ENCODE measurements at places on chromosomes 5 and 9.

- no peak for DNase-seq
Measured at GRCh38 chr5:57175551-57176309, 1.9 kb downstream of the GPBP1 start.

DNA sequence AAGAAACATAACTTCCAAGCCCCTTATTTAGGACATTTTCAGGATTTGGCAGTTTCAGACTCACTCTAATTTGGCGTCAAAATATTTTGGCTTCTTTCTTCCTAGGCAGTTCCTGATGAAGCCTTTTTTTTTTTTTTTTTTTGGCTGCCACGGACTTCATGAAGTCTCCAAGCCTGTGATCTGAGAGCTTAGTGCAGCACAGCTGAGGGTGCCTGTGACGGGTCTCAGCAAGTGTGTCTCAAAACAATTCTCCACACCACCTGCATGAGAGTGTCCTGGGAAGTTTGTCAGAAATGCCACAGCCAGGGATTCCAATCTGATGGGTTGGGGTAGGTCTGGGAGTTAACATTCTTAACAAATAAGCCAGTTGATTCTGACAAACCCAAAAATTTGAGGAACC lies 6.0 kb upstream of the ESM1 start:
- DNase-seq: no peak

- no peak for DNase-seq
Measured at GRCh38 chr5:179820127-179820482, 600 bp upstream of the SQSTM1 start.

DNA sequence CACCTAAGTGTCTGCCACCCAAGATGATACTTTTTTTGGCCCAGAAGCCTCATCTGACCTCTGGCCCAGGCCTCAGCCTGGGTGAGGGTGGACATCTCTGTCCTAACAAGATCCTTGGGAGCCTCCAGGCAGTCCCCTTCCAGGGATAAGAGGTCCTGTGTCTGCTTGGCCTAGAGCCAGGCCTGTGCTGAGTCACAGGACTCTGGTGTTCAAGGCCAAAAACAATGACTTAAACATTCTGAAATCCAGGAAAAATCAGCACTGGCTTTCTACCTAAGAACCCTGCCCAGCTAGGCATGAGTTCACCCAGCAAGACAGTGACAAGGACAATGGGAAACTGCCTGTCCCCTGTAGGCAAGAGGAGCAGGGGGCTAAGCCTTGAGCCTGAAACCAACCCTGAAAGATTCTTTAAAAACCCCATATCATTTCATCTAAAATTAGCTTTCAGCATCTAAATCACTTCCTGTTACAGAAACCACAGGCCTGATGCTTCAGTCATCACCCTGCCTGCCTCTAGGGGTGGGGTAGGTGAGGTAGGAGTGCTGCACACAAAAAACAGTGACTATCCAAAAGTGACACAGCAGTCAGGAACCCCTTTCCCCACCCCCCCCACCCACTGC lies 29.9 kb downstream of the CSF2 start:
- peak; percentile 73 for DNase-seq

DNA sequence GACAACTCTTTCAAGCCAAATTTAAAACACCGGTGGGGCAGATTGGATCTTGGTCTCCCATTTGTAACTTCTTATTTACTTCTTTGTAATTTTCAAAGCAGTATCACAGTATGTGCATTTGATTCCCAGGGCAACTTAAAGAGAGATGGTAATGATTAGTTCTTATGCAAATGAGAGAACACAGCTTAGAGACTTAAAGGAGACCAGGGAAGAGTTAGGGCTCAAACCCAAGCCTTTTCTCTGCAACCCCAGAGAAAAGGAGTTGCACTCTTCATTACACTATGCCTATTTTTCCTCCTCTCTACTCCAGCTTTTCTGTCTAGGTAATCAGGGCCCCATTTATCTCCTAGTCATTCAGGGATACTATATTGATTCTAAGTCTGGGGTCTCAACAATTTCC lies 237.8 kb upstream of the NMUR2 start:
- no peak for DNase-seq

DNA sequence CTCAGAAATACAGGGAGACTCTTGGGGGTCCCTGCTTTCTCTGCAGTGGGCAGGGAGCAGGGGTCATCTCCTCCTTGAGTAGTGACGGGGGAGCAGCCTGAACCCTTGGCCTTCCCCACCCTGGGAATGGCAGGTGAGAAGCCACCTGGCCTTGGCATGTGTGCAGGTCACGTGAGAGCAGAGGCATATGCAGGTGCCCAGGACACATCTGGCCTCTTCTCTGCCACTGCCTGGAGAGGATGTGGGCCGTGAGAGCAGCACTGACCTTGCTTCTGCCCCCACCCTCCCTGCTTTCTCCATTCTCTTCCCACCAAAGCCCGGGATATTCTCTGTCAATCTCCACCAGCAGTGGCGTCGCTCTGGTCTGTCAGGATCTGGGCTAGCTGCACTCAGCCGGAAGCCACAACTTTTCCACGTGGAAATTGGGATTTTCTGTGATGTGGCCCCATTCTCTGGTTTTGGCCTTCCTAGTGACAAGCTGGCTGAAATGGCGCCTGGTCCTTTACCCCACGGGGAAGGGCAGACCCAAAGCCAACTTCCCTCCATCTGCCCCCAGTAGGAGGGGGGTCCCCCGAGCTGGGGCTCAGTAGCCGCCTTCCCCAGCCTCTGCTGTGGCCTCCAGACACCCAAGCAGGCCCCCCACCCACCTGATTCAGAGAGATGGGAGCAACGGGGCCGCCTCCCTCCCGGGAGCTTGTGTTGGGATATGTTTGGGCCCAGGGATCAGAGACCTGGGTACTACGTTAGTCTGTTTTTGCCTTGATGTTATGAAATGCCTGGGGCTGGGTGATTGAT lies 70.4 kb upstream of the FCN1 start:
- DNase-seq: no peak

- DNase-seq: peak; percentile 27
Measured at GRCh38 chr5:97694091-97694490, 511.0 kb upstream of the RIOK2 start.

DNA sequence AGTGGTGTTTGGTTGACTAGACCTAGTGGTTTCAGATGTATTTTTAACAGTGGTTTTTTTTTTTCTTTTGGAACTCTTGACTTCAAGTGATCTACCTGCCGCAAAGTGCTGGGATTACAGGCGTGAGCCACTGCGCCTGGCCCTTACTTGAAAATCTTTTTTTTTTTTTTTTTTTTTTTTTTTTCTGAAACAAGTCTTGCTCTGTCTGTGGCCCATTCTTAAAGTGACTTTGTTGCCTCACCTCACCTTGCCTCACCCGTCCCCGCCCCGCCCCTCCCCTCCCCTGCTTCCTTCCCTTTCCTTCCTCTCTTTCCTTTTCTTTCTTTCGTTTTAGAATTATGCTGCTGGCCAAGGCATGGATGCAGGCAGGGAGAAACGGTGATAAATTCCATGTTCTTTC lies 26.0 kb downstream of the GPBP1 start:
- DNase-seq: no peak

DNA sequence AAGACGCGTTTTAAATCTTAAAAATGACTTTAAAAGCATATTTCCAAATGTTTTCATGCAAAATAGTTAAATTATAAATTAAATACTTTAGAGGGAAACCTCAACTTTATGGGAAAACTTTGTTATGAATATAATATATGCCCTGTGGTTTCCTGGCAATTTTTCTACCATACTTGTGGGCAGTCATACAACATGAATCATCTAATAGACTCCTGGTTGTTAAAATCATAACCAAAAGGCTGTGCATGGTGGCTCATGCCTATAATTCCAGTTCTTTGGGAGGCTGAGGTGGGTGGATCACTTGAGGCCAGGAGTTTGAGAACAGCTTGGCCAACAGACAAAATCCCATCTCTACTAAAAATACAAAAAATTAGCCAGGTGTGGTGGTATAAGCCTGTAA lies 18.2 kb downstream of the ATP10B start:
- DNase-seq: no peak

- DNase-seq: no peak
Measured at GRCh38 chr9:91118704-91119025, 243.1 kb downstream of the AUH start.

DNA sequence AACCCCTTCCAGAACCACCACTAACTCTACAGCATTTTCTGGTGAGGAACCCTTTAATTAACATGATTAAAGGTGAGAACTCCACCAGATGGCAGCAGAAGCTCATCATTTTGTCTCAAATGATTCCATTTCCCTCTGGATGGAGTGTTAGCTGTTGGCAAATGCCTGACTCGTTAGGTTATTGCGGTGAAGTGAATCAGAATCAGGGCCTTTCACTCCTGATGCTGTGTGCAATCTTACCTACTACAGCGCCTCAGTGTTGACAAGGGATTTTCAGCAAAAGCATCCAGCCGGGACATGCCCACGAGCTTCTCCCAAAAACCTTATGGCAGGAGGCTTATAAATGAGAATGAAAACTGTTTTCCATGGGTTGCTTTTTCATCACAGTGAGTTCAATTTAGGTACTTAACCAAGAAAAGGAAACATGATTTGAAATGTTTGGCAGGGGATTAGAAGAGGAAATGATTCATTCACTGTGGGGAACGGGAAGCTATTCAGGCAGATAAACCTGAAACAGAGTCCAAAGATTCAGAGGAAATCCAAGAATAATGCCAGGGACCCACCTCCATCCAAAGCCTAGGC lies 48.0 kb upstream of the CAST start:
- peak; percentile 82 for DNase-seq

GRCh38 chr9:128089299-128089698 lies 21.3 kb downstream of the SLC25A25 start:
- no peak for DNase-seq

- DNase-seq: no peak
Measured at GRCh38 chr5:37055383-37055990, 178.9 kb downstream of the NIPBL start.

GRCh38 chr9:138047469-138048040 lies 170.0 kb downstream of the CACNA1B start:
- no peak for DNase-seq

DNA sequence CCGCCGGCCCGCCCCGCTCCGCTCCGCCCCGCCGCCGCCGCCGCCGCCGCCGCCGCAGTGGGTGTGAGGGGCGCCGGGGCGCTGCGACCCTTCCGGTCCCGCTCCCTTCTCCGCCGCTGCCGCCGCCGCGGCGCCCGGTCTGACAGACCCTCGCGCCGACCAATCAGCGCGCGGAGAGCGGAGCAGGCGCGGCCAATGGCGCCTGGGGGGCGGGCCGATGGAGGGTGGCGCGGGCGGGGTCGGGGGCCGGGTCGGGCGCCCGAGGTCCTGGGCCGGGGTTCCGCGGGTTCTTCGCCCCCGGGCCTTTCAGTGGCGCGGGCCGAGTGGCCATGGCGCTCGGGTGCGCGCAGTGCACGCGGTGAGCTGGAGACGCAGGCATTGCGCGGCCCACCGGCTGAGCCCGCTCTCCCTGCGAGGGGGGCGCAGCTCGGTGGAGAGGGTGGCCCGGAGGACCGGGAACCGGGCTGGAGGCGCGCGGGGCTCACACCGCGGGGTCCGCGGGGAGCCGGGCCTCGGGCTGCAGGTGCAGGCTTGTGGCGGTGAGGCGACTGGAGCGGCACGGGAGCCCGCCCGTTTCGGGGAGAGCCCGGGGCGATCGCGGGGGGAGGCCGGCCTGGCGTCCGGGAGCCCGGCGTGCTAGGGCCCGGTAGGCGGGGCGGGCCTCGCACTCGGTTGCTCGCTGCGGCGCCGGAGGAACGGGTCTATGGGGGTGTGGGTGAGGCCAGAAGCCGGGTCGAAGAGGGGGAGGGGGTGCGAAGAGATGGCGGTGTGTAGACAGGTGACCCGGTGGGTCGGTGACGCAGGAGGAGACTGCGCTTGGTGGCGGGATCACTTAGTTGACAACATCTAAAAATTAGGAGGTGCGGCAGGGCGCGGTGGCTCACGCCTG lies at the start of gene MAPK9:
Gene MAPK9 (minus strand): TSS at position 141 of the 889 bp plus-strand sequence. CDS start 11,522 bp downstream, outside the sequence.
- DNase-seq: no peak

GRCh38 chr9:98009936-98010335 lies 26.8 kb downstream of the ANP32B start:
- no peak for DNase-seq
